ENCODE measurements at places on chromosomes 2 and 18. TPM values are rescaled to one million over a fixed set of nuclear protein-coding genes. Genes with fewer than 3 reads are reported as not detected.

DNA sequence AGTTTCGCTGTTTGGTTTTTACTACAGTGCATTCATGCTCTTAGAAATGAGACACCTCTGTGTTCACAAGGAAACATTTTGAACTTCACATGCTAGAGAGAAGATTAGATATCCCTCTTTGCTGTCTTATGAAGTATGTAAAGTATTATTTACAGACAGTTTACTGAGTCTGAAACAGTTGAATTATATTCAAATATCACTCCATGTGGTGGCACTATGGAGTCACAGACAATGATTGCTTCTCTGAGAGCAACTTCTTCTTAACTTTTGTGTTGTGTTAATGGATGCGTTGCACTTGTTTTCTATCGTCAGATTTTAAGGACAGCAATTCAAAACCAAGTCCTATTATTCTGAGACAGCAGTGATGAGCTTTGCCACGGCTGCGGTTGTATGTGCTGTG lies 823.6 kb downstream of the GALR1 start:
- no peak for DNase-seq
- H3K4me1 ChIP-seq = no peaks in the 10 kb centered on the region
- no peak overlapping the region for H3K4me3 ChIP-seq
- no peak overlapping the region for H3K27ac ChIP-seq

Gene VWC2L
- not detected for total RNA-seq

GRCh38 chr2:151280271-151280670 lies 9.2 kb downstream of the NMI start:
- no peaks in the 10 kb centered on the region for H3K4me1 ChIP-seq
- H3K27ac ChIP-seq = no peak overlapping the region
- H3K27me3 ChIP-seq = no peaks in the 10 kb centered on the region
- no peak overlapping the region for H3K4me3 ChIP-seq

Gene CXCR4
- total RNA-seq = 2,224 TPM

GRCh38 chr2:62186156-62186905 lies 9.6 kb upstream of the B3GNT2 start:
- H3K4me3 ChIP-seq = no peak overlapping the region
- H3K27ac ChIP-seq = no peak overlapping the region
- H3K36me3 ChIP-seq = no peaks in the 10 kb centered on the region
- no peak for DNase-seq
- H3K27me3 ChIP-seq = no peaks in the 10 kb centered on the region

DNA sequence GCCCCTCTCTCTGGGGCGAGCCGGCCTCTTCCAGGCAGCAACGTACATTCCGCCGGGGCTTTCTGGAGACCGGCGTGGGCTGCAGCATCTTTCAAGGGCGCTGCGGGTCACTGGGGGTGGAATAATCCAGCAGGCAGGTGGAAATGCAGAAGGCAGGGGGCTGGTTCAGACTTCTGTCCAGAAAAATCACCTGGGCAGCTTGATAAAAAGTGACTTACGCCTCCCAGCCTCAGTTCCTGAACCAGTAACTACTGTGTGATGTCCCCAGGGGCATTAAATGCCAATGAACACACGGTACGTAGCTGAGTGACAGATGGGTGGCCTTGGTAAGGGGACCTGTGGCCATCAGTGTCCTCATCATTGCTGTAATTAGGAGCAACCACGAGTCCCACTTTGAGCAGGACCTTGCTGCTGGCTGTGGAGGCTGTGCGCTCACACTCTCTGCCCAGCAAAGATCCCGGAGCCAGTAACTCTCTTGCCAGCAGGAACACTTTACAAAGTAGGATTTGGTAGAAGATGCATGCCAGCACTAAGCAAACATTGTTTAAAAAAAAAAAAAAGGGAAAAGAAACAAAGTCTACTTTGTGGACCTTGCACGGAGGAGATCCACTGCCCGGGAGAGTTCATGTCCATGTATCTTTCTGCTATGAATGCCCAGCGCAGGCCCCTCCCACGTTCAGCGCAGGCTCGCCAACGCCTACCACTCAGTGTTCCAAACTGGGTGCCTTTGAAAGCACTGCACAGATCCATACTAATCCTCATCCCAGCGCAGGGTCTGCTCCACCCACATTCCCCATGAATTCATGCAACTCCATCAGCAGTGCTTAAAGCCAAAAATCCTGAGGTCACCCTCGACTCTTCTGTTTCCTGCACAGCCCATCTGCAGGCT lies 177.3 kb downstream of the HDAC4 start:
- peaks cover 5% of the 10 kb centered on the region for H3K36me3 ChIP-seq
- no peaks in the 10 kb centered on the region for H3K27me3 ChIP-seq
- H3K4me3 ChIP-seq = no peak overlapping the region
- no peak for DNase-seq

DNA sequence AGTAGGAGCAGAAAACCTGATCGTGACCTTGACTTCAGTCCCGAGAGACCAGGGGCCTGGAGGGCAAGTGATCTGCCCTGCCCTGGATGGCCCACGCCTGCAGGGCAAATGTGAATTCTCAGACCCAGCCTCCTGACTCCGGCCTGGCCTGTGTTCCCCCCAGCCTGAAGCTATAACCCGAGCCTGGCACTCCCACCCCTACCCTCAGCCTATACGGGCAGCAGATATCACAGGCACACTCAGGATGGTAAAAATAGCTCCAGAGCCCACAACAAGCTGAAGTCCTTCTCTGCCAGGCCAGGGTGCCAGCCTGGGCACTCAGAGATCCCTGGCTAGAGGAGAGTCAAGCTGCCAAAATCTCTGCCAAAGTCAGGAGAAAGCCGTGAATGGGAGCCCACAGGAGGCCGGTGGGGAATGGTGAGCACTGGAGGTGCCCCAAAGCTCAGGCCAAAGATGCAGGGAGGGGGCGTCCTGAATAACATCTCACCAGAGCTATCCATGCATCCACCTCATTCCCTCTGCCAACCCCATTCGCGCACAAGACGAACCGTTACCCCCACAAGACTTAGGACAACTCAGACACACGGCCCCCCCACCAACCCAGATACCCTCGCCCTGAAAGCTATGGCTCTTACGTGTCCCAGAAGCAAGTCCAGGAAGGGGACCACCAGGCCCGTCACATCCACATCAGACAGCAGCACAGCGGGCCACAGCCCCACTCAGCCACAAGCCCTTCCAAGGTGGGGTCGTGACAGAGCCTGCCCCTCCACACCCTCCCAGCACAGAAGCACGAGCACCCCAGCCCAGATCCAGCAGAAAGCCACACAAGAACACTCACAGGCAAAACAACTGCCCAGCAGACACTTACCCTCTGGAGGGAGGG lies 144.9 kb downstream of the TNS1 start:
- H3K27ac ChIP-seq = no peak overlapping the region
- DNase-seq = no peak
- H3K4me1 ChIP-seq = no peaks in the 10 kb centered on the region
- H3K36me3 ChIP-seq = no peaks in the 10 kb centered on the region
- H3K27me3 ChIP-seq = no peaks in the 10 kb centered on the region
- no peak overlapping the region for H3K4me3 ChIP-seq

GRCh38 chr2:241871538-241872312 lies 2.2 kb downstream of the RTP5 start:
- H3K27me3 ChIP-seq = no peaks in the 10 kb centered on the region
- no peak overlapping the region for H3K4me3 ChIP-seq
- no peaks in the 10 kb centered on the region for H3K36me3 ChIP-seq
- no peak overlapping the region for H3K27ac ChIP-seq
- no peak for DNase-seq

Gene UGT1A8
- not detected for total RNA-seq

DNA sequence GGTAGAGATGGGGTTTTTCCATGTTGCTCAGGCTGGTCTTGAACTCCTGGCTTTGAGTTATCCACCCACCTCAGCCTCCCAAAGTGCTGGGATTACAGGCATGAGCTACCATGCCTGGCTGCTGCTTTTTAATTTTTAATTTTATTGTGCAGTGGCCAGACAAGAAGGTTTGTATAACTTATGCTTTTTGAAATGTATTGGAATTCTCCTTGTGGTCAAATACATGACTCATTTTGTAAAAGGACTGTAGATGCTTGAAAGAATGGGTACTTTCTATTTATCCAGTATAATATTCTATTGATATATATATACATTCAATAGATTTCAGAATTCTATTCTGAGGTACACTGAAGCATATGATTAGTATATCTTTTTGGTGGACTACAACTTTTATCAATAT lies 82.6 kb upstream of the ST3GAL5 start:
- DNase-seq = no peak
- no peaks in the 10 kb centered on the region for H3K4me1 ChIP-seq
- H3K27ac ChIP-seq = no peak overlapping the region
- no peaks in the 10 kb centered on the region for H3K36me3 ChIP-seq

DNA sequence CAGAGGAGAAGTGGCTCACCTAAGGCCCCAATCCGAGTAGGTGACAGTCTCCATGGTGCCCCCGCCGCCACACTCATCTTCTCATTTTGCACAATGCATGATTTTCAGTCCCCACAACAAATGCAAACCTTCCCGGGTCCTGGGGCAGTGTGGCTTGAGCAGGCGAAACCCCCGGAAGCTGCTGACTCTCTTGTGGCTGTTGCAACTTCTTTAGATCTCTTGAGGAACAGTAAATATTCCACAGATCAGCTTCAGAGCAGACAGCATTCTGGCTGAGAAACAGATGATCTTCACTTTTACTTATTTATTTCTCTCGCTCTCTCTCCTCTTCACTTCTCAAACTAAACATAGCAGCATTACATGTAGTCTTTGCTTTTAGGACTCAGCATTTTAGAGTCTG lies 51.9 kb downstream of the ASAP2 start:
- H3K27me3 ChIP-seq = no peaks in the 10 kb centered on the region
- no peak overlapping the region for H3K4me3 ChIP-seq
- H3K36me3 ChIP-seq = no peaks in the 10 kb centered on the region
- H3K27ac ChIP-seq = no peak overlapping the region
- no peaks in the 10 kb centered on the region for H3K4me1 ChIP-seq
- DNase-seq = no peak

Gene ARHGAP28
- total RNA-seq = not detected

DNA sequence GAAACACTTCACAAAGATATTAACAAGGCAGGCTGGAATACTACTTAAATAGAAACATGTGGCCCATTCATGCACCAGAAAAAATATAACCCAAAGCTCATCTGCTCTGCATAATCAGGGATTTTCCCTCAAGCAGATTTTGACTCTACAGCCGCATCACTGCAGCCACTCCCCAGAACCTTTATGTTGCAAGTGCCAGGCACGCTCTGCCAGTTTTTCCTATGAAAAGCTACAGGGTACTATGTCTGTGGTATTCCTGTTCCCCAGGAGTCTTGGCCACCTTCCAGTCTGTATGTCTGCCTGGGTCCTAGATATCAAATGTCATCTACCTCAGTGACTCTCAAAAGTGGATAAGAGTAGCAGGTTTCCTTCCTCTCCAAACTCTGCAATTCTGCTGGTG lies 3.8 kb downstream of the COA5 start:
- H3K27ac ChIP-seq = no peak overlapping the region
- no peak overlapping the region for H3K4me3 ChIP-seq
- H3K27me3 ChIP-seq = no peaks in the 10 kb centered on the region
- H3K4me1 ChIP-seq = peaks cover 28% of the 10 kb centered on the region

DNA sequence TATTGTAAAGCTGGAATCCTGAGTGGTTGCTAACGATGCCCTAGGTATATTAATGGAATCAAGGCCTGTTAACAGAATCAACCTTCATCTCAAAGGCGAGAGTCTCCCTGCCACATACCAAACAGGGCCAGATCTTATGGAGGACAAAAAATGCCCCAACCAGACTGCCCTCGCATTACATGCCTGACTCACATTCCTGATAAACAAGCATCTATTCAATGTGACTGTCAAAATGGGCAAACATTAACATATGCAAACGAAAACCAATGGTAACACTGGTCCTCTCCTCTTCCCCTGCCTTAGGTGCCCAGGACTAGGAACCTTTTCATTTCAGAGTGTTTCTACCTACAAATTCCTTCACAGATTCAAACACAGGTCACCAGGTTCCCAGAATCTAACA lies 83.4 kb downstream of the COL6A3 start:
- H3K27ac ChIP-seq = no peak overlapping the region
- DNase-seq = no peak
- no peaks in the 10 kb centered on the region for H3K36me3 ChIP-seq

Gene PTH2R
- total RNA-seq = not detected

- no peak overlapping the region for H3K4me3 ChIP-seq
- no peak overlapping the region for H3K27ac ChIP-seq
- DNase-seq = no peak
- H3K27me3 ChIP-seq = no peaks in the 10 kb centered on the region
- H3K4me1 ChIP-seq = no peaks in the 10 kb centered on the region
Observed at GRCh38 chr18:39693359-39693758, 2127.8 kb upstream of the CELF4 start.

GRCh38 chr2:30772021-30772705 lies 35.1 kb downstream of the CAPN13 start:
- no peaks in the 10 kb centered on the region for H3K36me3 ChIP-seq
- no peaks in the 10 kb centered on the region for H3K27me3 ChIP-seq
- no peaks in the 10 kb centered on the region for H3K4me1 ChIP-seq
- H3K4me3 ChIP-seq = no peak overlapping the region
- no peak overlapping the region for H3K27ac ChIP-seq
- no peak for DNase-seq

GRCh38 chr2:80117401-80117800 lies 187.2 kb downstream of the LRRTM1 start:
- H3K36me3 ChIP-seq = no peaks in the 10 kb centered on the region
- no peak overlapping the region for H3K4me3 ChIP-seq
- DNase-seq = no peak
- no peaks in the 10 kb centered on the region for H3K27me3 ChIP-seq

DNA sequence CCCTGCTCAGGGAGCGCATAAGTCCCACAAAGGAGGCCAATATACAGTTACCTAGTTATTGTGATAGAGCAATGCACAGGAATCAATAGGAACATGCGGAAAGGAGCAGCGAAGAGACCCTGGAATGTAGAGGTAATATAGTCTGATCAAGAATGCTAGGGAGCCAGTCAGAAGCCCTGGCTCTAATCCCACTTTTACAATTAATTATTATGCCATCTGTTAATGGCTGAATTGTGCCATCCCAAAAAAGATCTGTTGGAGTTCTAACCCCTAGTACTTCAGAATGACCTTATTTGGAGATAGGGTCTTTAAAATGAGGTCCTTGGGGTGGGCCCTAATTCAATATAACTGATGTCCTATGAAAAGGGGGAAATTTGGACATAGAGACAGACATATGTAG lies 7.7 kb upstream of the SPATS2L start:
- H3K27ac ChIP-seq = no peak overlapping the region
- no peaks in the 10 kb centered on the region for H3K36me3 ChIP-seq
- no peak for DNase-seq
- H3K27me3 ChIP-seq = peaks cover 10% of the 10 kb centered on the region
- no peaks in the 10 kb centered on the region for H3K4me1 ChIP-seq

GRCh38 chr2:217918308-217919024 lies 84.3 kb downstream of the TNS1 start:
- H3K4me3 ChIP-seq = no peak overlapping the region
- H3K4me1 ChIP-seq = no peaks in the 10 kb centered on the region
- no peaks in the 10 kb centered on the region for H3K27me3 ChIP-seq
- no peak for DNase-seq
- no peak overlapping the region for H3K27ac ChIP-seq

- DNase-seq = no peak
- no peaks in the 10 kb centered on the region for H3K27me3 ChIP-seq
- peaks cover 68% of the 10 kb centered on the region for H3K36me3 ChIP-seq
- no peak overlapping the region for H3K27ac ChIP-seq
Observed at GRCh38 chr2:3454802-3455201, 64.5 kb downstream of the ADI1 start.

- H3K36me3 ChIP-seq = no peaks in the 10 kb centered on the region
- no peaks in the 10 kb centered on the region for H3K27me3 ChIP-seq
- no peak overlapping the region for H3K4me3 ChIP-seq
- H3K4me1 ChIP-seq = no peaks in the 10 kb centered on the region
- no peak overlapping the region for H3K27ac ChIP-seq
- no peak for DNase-seq
Observed at GRCh38 chr2:161703863-161704262, 79.6 kb downstream of the SLC4A10 start.

GRCh38 chr18:68725346-68725745 lies 10.4 kb upstream of the TMX3 start:
- H3K36me3 ChIP-seq = no peaks in the 10 kb centered on the region
- H3K27ac ChIP-seq = no peak overlapping the region
- no peak overlapping the region for H3K4me3 ChIP-seq

Gene PLEK
- 10.1 TPM for total RNA-seq

Gene DUSP2
- 566 TPM for total RNA-seq

Measured in CD4-positive, CD25-positive, alpha-beta regulatory T cell (primary cell).